ENCODE measurements at places on chromosomes 5 and 9. TPM values are rescaled to one million over a fixed set of nuclear protein-coding genes. Genes with fewer than 3 reads are reported as not detected.

DNA sequence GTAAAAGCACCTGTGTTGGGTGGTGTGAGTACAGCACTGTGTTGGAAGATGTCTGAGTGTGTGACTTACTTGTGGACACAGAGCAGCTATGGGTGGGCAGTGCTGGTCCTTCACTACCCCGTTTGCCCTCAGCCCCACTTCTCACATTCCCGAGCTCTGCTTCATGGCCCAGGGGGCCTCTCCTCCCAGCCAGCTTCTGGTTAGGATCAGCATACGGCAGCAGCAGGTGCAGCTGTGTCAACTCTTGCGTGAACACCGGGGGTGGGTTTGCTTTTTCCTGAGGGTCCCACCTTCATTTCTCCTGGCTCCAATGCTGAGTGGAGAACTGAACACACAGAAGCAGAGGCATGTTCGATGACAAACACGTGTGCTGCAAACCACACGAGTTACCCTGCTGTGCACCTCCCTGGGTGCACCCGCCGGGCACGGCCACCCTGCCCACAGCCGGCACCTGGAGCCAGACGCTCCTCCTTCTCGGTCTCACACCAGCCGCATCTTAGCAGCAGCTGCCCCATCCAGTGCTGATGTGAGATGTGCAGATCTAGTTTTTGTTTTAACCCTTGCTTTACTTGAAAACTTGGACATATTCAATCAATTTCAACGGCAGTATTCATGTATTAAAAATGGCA is 14.9 kb upstream of the SLC6A3 start:
- DNase-seq, result no peak

Gene NOXA1
- polyA plus RNA-seq, result 20.5 TPM

GRCh38 chr9:81069038-81069795 is 620.1 kb downstream of the TLE1 start:
- DNase-seq, result no peak

GRCh38 chr9:92147852-92148180 is 32.6 kb upstream of the SPTLC1 start:
- DNase-seq, result no peak

Gene SWI5
- polyA plus RNA-seq, result 34.1 TPM

- peak; percentile 79 for DNase-seq
Measured at GRCh38 chr9:93682155-93682968, 106.0 kb downstream of the PHF2 start.

GRCh38 chr5:136425921-136426320 is 60.6 kb upstream of the TRPC7 start:
- no peak for DNase-seq

DNA sequence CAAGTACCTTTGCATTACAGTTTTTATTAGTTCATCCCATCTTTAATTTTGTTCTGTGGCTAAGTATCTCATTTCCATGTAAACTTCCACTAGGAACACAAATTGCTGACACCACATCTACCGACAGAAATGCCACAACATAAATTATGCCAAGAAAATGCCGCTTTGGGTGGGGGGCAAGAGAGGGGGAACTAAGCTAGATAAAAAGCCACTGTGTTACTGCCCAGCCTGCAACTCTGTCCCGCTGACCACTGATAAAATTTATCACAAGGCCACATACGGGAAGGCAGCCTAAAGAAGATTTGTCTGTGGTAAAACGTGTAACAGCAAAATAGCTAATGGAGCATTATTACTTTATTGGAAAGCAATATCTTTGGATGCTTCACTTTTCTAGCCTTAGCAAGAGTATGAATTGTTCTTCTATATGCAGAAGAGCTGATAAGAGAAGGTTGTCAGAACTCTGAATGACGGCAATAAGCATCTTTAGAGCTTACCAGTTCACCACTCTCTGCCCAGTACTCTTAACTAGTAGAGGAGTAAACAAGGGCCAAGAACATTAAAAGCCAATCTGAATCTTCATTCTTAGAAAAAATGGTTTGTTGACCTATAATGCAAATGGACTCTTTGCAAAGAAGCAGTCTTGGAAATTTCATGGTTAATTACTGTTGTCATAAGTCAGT is 172.2 kb upstream of the MEF2C start:
- DNase-seq, result no peak

Gene IFNK
- not detected for polyA plus RNA-seq

Gene PCDHA10
- 0.03 TPM for polyA plus RNA-seq

Gene MLANA
- not detected for polyA plus RNA-seq

DNA sequence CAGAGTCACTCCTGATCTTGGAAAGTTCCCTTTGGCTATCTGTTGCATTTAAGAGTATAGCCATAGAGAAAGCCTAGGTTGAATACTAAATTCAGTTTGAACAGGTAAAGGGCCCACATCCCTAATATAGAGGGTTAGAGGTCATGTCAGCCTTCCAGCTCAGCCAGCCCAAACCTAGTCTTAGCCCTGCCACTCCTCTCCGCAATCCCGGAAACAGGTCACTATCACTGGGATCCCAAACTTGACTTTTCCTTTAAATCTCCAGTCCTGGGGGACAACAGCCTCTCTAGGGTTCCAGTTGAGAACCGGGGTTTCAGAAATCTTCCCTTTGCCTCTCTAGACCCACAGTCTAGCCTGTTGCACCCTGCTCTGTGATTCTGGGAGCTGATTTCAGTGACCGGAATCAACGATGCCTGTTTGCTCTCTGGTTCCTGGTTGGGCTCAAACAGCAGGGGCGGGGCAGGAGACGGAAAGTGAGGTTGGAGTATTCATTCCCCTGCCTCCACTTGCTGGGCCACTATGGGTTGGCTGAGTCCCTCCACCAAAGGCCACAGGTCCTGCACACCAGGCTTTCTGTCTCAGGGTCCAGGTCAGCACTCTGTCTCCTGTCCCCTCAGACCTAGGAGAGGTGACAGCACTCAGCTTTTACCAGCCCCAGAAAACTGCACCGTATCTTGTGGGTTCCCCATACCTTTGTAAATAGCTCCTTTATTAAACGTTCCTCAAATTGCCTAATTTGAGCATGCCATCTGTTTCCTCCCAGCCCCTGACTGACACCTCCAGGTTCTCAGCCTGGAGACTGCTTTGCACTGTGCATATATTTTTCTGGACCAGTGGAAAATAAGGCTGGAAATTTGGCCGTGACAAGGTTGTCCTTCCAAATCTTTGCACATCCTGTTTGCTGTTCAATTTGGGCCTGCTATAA is 23.8 kb upstream of the CPEB4 start:
- peak; percentile 72 for DNase-seq

- DNase-seq, result no peak
Measured at GRCh38 chr5:34915856-34916192, 313 bp downstream of the BRIX1 start.

Gene CATSPER3
- 0.88 TPM for polyA plus RNA-seq

DNA sequence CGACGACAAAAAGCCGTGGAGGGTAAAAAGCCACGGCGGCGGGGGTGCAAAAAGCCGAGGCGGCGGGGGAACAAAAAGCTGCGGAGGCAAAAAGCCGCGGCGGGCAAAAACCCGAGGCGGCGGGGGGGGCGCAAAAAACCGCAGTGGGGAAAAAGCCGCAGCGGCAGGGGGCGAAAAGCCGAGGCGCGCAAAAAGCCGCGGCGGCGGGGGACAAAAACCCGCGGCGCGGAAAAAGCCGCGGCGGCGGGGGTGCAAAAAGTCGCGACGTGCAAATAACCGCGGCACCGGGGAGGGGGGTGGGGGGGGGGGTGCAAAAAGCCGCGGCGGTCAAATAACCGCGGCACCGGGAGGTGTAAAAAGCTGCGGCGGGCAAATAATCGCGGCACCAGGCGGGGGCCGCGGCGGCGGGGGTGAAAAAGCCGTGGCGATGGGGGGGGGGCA is 511.5 kb downstream of the FOXD4L5 start:
- DNase-seq, result peak; percentile 24

Gene LMX1B
- polyA plus RNA-seq, result 0.20 TPM

Gene TEX48
- not detected for polyA plus RNA-seq

Gene ZNF366
- polyA plus RNA-seq, result 0.10 TPM

Gene CEL
- polyA plus RNA-seq, result 4.0 TPM

Gene MEIKIN
- not detected for polyA plus RNA-seq

DNA sequence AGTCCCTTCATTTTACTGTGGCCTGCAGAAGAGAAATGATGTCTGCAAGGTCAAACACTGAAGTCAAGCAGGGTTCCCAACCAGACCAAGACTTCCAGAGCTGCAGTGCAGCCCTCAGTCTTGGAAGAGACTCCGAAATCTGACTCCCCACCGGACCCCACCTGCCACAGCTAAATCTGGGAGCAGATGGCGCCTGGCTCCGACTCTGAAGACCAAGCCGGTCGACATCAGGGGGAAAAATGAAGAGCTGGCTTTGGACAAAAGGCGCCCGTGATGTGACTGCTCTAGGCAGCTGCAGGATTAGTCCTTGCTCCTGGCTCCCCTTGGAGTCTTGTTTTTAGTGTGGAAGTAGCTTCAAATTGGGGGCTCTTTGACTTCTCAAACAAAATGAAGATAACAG is 72.4 kb upstream of the ZNF622 start:
- DNase-seq, result no peak

DNA sequence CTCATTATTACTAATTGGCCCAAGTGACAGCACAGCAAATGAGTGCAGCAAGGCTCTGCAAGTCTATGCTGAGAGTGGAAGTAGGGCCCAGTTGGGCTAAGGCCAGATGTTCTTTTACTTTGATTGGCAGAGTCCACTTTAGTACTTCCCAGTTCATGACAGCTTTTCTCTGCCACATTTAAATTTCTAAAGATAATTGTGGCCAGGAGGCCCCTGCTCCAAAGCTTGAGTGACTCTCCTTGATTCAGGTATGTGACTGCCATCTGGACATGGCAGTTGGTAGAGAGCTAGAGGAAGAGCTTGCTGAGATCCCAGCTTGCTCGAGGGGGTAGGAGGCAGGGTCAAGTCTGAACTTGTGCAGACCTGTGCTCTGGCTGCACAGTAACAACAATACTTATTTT is 154.1 kb downstream of the CARTPT start:
- no peak for DNase-seq

Gene TLE4
- polyA plus RNA-seq, result 7.2 TPM

GRCh38 chr9:38713426-38713825 is 6.5 kb downstream of the FAM240B start:
- DNase-seq, result no peak

DNA sequence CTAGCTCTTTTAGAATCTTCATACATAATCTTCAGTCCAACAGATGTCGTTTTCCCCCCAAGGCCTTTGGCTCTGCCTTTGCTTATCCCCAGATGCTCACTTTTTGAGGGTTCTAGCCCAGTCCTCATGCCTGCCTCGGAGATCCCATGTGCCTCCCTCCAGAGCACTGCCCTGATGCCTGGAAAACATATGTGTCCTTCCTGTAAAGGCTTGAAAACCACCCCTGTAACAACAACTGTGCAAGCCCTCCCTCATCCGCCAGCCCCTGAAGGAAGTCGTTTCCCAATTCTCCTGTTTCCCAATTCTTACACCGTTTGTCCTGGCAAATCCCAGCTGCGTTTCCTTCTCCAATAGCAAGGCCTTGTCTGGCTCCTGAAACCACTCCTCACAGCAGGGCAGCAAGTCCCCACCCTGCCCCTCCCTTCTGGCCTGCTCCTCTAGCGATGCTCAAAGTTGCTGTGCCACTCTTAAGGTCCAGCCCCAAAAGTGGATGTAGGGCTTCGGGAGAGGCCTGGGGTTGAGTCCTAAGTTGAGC is 52.2 kb downstream of the SLC36A1 start:
- DNase-seq, result no peak

Gene RLN1
- polyA plus RNA-seq, result not detected

Gene DPYSL3
- 26.3 TPM for polyA plus RNA-seq

GRCh38 chr9:121023064-121023463 is 27.0 kb downstream of the C5 start:
- no peak for DNase-seq

- DNase-seq, result no peak
Measured at GRCh38 chr9:112142420-112142819, 32.7 kb downstream of the SUSD1 start.

DNA sequence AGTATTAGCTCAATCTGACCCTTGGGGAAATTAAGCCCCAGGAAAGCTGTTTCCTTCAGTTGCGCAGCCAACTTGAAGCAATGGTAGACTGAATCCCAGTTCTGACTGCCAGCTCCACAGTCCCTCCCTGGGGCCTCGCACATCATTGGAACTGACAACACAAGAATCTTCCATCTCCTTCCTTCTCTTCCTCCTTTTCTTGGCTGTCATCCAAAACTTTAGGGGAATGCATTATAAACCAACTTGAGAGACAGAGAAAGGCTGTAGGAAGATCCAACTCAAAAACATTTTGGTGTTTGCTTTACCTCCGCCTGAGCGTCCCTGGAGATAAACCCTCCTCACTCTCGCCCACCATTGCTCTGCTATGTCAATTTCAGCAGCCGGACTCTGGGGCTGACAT is 16.6 kb downstream of the KCNIP1 start:
- DNase-seq, result no peak

Gene EGFLAM
- 1.00 TPM for polyA plus RNA-seq

Gene LHX3
- polyA plus RNA-seq, result not detected

GRCh38 chr9:33372900-33373299 is 29.5 kb downstream of the AQP7 start:
- DNase-seq, result peak; percentile 4

- no peak for DNase-seq
Measured at GRCh38 chr5:113236536-113237288, 198.1 kb downstream of the TSSK1B start.

- DNase-seq, result no peak
Measured at GRCh38 chr5:126354858-126355731, 68.1 kb upstream of the GRAMD2B start.

GRCh38 chr5:17354265-17354664 is 136.8 kb downstream of the BASP1 start:
- DNase-seq, result no peak

Gene PTGES
- polyA plus RNA-seq, result 15.3 TPM

DNA sequence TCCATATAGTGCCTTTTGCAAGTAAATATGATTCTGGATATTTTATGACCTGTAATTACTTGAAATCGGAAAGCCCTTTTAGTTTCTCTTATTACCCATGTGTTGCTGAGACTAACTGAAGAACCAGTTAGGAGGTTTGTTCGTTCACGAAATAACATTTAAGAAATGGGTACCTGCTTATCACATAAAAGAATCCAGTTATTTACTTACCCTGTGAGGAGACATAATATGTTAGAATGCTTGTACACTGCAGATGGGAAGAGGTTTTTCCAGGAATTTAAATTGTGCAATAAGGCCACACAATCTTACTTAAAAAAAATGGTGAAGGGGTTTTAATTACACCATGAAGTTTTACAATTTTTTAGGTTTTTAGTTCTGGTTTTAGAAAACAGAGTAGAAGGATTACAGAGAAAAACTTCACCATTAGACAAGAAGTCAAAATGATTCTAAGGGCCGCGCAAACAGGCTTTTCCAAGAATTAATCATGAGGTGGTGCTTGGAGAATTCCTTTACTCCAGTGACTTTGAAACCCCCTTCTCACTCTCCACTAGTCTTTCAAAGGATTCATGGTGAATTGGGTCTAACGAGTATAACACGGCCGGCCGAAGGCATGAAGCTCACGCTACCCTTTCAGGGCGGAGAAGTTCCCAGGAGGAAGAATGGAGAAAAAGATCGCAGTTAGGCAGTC is 1.1 kb upstream of the PTGER4 start:
- no peak for DNase-seq

GRCh38 chr5:111398013-111398412 is 114.3 kb downstream of the STARD4 start:
- DNase-seq, result no peak

GRCh38 chr5:43661102-43661501 is 58.1 kb downstream of the NNT start:
- peak; percentile 54 for DNase-seq

Gene C9
- polyA plus RNA-seq, result not detected

Gene CCDC171
- polyA plus RNA-seq, result 1.2 TPM

GRCh38 chr5:21212026-21212425 is 1224.0 kb upstream of the CDH18 start:
- DNase-seq, result no peak

Gene DDX4
- not detected for polyA plus RNA-seq

Gene PITX1
- polyA plus RNA-seq, result 149 TPM

GRCh38 chr9:97387936-97388684 is 23.8 kb upstream of the TDRD7 start:
- no peak for DNase-seq

GRCh38 chr5:164289526-164289925 is 784.1 kb downstream of the MAT2B start:
- DNase-seq, result no peak

Gene MCTP1
- 1.4 TPM for polyA plus RNA-seq

Measured in stomach (tissue), 19 donors.